ENCODE measurements at places on chromosomes 6 and 20.

DNA sequence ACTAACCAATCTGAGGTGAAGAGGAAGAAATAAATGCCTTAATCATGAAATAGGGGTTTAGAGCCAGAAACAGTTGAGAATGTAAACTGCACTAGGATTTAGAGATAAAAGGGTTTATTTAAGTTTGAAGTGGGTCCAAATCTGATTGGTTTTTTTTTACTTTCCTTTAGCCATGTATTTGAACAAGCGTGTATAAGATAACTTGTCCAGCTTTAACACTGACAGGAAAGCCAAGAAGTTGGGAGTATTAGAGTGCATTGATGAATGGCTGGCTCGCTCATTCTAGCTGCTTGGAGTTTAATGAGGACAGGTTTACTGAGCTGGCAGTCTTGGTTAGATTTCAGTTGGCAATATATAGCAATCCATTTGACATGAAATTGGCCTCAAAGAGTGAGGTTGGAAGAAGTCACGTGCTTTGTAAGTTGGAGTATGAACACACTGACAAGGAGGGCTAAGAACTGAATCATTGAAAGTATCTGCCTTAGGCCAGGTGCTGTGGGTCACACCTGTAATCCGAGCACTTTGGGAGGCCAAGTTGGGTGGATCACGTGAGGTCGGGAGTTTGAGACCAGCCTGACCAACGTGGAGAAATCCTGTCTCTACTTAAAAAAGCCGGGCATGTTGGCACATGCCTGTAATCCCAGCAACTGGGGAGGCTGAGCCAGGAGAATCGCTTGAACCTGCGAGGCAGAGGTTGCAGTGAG, 13.7 kb downstream of the SRSF3 start:
- DNase-seq: no peak

DNA sequence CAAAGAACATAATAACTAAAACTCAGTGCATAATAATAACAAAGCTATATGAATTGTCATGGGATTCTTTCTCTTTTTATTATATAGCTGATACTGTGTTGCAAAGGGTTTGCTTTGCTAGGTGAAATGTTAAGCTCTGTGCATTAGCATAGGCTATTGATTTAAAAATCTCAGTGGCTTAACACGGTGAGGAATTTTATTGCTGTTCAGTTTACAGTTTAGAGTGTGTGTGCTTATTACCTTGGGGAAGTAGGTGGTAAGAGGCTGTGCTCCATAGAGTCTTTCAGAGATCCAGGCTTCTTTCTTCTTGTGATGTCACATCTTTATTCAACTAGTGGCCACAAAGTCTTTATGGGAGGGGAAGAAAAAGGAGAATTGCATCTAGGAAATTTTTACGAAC, 55.7 kb downstream of the LRRC1 start:
- DNase-seq: no peak

- peak; percentile 19 for DNase-seq
These were observed 50.5 kb downstream of the EBF4 start for GRCh38 chr20:2742934-2743559.

- DNase-seq: no peak
These were observed 18.6 kb downstream of the RNASET2 start for GRCh38 chr6:166937746-166938145.

GRCh38 chr6:43644940-43645612, at the start of gene RSPH9:
TSS of gene RSPH9 (plus strand) at chr6:43645036. CDS start at chr6:43645099, 63 bp downstream.
- DNase-seq: peak; percentile 65

DNA sequence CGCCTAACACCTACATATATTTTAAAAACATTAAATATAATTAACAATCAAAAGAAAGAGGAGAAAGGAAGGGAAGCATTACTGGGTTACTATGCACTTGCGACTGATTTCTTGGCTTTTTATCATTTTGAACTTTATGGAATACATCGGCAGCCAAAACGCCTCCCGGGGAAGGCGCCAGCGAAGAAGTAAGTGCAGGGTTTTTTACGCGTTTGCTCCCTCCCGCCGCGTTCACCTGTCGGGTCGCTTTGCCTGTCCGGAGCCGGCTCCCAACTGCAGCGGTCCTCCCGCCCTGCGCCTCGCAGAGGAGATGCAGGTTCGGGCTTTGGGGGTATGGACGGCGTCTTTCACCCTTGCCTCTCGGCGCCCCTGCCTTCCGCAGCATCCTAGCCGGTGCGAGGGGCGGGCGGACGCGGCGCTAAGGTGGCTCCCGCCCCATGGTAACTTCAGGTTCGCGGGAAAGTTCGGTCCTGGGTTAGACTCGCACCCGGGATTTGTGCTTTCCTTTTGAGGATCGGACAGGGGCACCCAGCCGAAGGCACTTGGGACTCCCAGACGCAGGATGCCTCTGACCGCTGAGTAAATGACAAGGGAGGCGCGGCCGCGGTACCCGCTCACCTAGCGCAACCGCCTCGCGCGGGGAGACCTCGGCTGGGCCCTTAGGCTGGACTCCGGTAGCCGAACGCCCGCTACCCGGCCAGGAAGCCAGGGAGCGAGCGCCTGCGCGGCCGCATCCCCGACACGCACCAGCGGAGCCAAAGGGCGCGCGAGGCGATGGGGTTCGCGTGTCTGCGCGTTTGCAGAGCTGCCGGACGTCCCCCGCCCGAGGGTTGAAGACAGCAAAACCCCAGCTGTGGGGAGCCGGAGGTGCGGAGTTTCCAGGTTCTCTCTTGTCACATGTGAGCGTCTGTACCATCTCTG, 891 bp downstream of the RSPO3 start:
- peak; percentile 52 for DNase-seq

DNA sequence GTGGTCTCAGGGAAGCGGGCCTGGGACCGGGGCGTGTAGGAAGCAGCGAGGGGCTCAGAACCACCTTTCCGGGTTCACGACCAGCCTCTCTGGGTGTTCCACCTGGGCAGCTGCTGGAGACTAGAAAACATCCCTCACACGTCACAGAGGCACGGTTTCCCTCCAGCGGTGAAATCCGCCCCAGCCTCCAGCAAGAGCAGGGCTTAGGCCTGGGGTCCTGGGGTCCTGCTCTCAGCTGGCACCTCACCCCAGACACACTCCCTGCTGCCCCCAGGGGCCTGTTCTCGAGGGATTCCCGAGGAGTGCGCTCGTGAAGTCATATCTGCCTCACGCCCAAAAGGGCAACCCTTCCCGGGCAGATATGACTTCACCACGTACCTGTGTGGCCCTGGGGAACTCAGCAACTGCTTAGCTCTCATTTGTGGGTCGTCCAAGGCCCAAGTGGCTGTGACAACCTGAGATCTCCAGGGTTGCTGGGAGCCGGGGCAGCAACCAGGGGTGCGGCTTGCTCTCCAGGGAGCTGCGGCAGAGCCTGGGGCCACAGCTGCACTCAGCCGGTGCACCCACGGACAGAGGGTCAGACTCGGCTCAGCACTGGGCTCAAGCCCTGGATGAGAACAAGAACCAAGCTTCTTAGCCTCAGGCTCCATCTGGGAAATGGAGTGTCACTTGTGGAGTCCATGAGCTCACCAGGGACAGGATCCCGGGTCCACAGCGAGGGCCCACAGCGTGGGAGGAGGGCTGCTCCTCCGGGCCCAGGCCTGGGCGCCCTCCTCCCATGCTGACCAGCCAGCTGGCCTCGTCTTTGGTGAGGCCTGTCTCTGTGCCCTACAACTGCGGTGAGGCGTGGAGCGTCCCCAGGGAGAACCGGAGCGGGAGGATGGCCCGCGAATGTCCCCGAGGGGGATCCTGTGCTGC, 661 bp downstream of the FNDC11 start:
- DNase-seq: no peak

DNA sequence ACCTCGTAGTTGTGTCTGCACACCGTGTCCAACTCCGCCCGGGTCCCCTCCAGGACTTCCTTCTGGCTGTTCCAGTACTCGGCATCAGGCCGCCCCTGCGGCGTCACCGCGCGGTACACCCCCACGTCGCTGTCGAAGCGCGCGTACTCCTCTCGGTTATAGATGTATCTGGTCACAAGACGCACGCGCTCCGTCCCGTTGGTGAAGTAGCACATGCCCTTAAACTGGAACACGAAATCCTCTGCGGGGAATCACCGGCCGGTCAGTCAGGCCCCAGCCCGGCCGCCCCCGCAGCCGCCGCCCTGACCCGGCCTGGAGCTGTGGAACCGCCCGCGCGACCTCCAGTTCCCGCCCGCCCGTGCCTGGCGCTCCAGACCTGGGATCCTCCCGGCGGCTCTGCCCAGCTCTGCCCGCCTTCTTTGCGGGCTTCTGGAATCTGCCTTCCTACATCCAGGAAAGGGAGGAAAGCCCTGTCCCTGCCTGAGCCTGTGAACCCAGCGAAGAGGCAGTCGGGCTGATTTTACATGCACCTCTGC, 1.6 kb downstream of the HLA-DQB1 start:
- DNase-seq: no peak

DNA sequence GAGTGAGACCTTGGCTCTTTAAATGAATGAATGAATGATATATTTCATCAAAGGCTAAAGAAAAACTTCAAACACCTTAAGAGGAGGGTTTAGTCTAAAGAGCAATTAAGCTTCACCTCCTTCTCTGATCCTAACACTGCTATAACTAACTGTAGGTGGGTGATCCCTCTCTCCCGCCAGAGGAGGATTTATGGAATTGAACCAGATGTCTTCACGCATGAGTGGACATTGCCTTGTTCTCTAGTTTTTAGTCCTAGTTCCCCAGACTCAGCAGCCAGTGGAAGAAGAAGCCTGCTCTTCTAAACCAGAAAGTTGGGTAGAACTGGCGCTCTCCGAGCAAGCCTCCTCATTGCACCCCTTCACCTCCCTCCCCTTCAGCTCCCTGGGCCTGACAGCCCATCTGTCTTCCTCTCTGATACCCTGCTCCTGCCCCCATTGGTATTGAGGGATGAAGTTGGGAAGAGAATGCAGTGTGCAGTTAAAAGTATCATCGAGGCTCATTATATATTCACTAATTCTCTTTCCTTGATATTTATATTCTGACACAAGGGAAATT, 142.7 kb downstream of the ARID1B start:
- no peak for DNase-seq

GRCh38 chr6:111667931-111668330, 62.3 kb upstream of the TRAF3IP2 start:
- no peak for DNase-seq

DNA sequence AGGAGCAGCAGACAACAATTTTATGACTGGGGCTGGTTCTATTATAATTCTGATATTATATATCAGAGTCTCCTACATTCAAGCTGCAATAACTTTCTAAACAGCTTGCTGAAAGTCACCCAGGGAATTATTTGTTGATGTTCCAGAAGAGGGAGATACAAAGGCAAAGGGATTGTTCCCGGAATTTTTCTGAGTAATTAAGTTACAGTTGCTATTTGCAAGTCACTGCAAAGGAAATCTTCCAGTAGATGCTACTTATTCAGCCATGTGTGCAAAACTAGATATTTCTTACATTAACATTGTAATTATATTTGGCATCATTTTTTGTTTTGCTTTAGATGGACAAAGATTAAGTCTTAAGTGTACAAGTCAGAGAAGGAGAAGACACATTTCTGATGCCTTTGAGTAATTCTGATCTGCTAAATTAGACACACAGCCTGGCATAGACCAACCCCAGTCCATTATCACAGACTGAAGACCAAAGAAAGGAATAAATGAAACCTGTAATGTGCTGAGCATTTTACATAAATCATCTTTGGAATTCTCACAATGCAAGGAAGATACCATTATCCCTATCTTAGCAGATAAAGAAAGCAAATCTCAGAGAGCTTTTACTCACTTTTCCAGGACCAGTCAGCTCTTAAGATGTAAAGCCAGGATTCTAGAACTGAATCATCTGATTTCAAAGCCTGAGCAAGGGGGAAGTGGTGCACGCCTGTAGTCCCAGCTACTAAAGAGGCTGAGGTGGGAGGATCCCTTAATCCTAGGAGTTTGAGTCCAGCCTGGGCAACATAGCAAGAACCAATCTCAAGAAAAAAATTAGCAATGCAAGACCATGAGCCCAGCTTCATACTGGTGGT, 62.6 kb upstream of the AKAP12 start:
- no peak for DNase-seq

DNA sequence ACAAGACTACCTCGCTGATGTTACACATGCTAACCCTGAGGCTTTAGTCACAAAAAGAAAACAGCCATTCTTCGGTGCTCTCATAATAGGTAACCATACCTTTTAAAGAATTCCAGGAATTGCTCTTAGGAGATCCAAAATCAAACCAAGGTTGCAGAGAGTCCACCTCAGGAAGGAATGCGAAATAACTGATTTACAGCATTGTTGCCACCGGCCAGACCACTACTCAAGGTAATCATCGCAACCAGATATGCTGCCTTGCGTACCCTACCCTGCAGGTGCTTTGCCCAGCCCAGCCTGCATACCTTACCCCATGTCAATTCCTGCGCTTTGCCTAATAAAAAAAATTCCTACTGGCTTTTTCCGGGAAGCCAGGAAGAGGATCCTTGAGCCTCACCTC, 27.0 kb downstream of the NUP153 start:
- DNase-seq: no peak

- no peak for DNase-seq
These were observed 100.9 kb downstream of the PFDN4 start for GRCh38 chr20:54308804-54309203.

GRCh38 chr20:61435184-61435822, 183.2 kb downstream of the CDH4 start:
- no peak for DNase-seq

GRCh38 chr6:132730560-132730959, 16.7 kb upstream of the VNN1 start:
- DNase-seq: no peak

- DNase-seq: no peak
These were observed 90.4 kb downstream of the PLEKHG1 start for GRCh38 chr6:150689900-150690590.

GRCh38 chr6:55281215-55281614, 46.1 kb upstream of the GFRAL start:
- DNase-seq: no peak

DNA sequence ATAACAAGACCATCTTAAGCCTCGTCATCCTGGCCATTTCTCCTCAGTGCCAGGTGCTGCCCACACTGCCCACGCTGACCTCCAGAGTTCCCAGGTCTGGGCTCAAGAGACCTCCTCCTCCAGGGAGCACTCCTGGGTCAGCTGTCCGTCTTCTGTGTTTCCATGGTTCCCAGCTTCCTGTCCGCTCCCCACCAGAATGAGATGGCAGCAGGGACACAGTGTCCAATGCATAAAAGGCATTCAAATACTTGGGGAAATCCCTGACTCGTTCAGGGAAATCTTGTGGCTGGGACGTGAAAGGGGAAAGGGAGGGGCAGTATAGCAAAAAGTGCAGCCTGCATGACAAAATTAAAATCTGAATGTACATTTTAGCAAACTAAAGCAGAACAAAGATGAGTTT, 54.3 kb downstream of the SLC23A2 start:
- DNase-seq: no peak

DNA sequence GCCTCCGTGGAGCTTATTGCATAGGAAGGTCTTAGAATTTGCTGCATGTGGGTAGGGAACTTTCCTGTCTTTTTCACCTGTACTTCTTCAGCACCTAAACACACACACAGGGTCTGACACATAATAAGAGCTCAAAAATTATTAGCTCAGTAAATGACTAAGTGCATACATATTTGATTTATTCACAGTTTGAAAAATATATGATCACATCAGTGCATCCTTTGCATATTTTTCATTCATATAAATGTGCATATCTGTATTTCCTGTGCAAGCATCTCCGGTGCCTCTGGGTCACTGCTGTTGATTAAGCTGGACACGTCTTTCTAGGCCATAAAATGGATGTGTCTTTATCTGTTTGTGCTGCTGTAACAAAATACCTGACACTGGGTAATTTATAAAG, 234.7 kb downstream of the UST start:
- DNase-seq: no peak

Measured in G401 (cell line).